COLO829 (cell line): ENCODE measurements at places on chromosomes 1 and 21.
A peak's percentile ranks its signal among the peaks of the same experiment; 100 is the strongest.

DNA sequence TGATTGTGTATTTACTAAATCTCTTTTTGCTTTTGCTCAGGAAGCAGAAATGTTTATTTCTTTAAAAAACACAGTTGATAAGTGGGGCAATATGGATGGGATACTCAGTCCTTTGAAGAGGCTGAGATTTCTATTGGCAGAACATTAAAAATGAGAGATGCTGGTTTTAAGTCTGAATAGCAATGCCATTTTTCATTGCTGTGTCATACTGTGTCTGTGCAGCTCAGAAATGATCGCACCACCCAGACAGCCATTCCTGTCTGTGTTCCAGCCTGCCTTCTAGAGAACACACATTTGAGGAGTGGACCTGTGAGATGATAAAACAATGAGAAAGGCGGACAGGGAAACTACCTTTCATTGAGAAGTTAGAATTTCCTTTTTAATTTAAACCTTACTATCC lies 231.2 kb upstream of the USP24 start:
- DNase-seq: no peak

DNA sequence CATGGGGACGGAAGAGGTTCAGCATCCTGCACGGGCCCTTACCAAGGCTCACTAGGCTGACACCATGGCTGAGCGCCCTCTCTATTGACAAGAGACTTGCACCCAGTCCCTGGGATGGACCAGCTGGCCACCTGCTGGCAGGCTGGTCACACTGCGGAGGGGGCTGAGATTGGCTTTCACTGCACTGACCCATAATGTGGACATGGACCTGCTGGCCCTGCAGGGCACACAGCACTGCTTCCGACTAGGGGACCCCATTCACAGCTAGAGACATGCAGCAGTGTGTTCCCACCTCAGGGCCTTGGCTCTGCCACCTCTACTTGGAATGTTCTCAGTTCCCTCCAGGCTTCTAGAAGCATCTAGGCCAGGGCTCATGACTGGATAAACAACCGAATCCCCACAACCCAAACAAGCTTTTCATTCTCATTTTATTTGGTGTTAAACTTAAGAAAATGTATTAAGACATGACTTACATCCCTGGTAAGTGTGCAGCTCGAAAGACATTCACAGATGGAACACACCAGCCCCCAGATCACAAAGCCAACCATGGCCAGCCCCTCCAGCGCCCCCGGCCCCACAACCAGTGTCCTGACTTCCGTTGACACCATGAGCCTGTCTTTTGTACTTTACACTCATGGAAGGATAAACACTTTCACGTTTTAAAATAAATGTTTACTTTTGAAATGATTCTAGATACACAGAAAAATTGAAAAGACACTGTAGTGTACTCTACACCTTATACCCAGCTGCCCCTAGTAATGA lies 9.3 kb upstream of the SRARP start:
- peak; percentile 20 for DNase-seq

DNA sequence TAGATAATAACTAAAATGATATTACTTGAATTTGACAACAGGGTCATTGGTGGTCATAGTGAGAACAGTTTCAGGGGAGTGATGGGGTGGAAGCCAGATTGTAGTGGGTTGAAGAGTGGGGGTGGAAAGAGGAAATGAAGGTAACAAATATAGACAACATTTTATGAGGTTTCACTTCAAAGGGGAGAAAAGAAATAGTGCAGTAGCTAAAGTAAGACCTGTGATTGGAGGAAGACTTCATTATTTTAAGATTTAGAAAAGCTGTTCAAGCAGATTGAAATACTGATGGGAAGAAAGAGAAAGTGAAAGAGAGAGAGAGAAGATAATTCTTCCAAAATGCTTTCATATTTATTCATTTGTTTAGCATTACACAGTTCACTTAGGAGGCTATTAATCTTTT lies 52.0 kb upstream of the KCNA3 start:
- DNase-seq: no peak

DNA sequence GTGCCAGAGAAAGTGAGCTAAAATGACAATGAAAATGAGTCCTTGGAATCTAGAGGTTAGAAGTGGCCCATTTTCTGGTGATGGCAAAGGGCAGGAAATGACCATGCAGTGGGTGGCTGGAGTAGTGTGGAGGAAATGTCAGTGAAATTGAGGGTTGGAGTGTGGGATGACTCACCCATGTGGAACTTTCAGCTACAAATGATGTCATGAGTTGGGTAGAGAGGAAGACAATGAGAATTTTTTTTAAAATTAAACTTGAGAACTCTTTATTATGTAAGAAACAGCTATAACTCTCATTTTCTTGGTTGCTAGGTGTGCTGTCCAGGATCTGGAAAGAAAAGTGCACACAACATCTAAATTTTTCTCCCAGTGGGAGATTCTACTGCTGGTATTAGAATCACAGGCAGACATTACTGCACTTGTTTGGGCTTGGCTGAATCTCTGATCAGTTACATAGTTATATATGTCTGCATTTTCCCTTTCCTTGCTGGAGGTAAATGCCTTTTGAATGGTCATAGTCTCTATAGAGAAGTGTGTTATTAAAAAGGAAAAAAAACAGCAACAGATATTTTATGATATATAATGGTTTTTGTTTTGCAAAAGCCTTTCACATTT lies 56.8 kb upstream of the GNG12 start:
- DNase-seq: peak; percentile 73

GRCh38 chr21:34999397-34999941 lies 49.6 kb downstream of the RUNX1 start:
- no peak for DNase-seq

DNA sequence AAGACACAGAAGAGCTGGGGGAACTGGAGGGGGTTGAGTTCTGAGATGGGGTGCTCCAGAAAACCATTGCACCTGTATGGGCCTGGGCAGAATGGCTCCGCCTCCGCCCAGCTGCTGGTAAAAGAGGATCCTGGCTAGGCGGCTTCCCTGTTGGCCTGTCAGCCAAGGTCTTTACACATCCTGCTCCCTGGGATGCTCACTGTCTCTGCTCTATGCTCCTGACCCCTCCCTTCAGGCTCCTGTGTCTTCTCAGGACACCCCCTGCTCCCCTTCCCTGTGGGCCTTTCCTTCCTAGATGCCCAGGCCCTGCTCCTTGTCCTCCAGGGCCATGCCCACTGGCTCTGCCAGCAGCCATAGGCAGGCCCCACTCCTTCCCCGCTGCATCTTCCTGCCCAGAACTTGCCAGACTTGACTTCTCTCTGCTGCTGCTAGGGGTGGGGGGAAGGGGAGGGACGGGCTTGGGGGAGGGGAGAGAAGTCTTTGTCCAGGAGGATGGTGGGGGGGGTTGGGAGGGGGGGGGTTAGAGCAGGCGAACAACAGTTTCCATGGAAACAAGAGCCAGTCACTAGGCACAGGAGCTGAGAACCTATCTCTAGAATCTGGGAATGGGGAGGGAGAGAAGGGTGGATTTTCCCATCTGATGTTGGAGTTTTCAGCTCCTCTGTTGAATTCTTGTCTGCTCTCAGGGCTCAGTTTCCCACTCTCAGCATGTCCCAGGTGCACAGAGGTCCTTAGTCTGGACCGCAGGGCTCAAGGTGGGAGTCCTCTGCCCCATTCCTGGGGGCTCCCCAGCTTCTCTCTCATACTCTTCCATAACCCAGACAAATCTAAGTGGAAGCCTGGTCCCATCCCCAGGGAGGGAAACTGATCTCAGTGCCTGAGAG lies 10.6 kb downstream of the CELSR2 start:
- DNase-seq: no peak

DNA sequence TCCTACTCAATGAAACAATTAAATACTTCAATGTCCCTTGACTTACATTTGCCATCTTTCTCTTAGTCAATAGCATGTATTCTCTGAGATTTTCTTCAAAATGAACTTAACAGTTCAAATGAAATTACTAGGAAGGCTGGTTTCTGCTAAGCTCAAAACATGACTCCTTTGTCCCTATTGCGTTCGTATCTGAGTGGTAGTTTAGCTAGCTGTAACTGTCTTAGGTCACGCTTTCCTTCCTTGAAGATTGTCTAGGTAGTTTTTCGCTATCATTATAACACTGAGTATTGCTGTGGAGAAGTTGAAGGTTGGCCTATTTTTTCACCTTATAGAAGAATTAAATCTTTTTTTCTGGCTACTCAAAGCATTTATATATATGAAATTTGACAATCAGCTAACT lies 1535.2 kb downstream of the PLA2G4A start:
- DNase-seq: no peak

- DNase-seq: no peak
These were observed 141.0 kb downstream of the TNFSF18 start for GRCh38 chr1:172909606-172910326.

DNA sequence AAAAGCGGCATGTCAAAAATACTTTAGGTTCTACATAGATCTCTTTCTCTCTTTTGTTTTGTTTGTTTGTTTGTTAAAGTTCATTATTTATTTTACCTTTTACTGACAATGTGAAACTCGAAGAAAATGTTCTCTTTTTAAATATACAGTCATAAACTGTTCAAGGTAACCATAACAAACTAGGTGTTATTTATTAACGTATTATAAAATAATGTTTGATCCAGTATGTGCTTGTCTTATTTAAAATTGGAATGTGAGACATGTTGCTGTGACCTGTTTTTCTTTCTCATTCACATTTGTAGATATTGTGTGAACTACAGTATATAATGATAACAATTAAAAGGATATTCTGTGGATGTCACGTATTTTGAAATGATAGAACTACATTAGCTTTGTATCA lies 5.9 kb upstream of the LEPR start:
- DNase-seq: no peak

DNA sequence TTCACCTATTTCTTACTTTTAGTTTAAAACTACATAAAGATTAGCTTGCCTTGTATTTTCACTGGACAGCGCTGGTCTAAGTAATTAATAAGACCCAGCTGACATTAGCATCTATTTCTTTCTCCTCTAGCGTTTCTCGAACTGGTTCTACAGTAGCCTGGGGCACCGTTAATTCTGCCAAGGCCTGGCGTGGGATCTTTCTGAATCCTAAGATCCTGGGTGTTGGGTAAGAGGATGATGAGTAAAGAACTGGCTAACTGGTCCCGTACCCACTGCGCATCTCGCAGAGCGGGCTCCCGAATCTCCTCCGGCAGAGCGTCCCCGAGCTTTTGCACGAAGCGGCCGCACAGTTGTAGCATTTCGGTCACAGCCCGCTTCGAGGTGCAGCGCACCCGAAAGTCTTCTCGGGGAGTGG lies 309 bp downstream of the NSL1 start:
- DNase-seq: peak; percentile 66

DNA sequence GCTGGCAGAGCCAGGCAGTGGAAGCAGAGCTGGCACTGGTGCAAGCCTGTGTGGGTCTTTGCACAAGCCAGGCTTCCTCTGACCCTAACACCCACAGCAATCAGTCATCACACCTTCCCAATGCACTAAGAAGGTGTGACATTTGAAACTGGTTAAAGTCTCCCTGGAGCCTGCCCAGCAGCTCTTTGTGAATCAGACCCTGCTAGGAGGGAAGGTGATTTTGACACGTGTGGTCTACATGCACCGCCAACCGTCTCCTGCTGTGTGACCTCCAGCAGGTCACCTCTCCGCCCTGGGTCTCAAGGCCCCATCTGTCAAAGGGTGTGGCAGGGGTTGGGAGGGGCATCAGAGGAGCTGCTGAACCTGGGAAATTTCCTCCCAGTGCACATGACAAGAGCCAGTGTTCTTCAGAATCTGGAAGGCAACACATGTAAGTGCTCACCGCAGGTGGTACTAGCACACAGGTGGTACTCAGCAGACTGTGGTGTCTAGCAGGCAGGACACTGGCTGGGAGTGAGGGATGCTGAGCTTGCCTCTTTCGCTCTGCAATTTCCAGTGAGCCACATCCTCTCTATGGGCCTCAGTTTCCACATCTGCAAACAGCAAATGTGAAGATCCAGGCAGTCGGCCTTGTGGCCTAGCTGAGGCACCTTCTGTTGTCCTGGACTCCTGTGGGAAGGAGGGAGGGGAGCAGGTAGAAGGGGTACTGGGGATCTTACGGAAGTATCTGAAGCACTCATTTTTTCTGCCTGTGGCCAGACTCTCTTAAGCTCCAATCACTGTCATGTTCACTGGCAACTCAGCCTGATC lies 123.2 kb downstream of the DMRTB1 start:
- no peak for DNase-seq

DNA sequence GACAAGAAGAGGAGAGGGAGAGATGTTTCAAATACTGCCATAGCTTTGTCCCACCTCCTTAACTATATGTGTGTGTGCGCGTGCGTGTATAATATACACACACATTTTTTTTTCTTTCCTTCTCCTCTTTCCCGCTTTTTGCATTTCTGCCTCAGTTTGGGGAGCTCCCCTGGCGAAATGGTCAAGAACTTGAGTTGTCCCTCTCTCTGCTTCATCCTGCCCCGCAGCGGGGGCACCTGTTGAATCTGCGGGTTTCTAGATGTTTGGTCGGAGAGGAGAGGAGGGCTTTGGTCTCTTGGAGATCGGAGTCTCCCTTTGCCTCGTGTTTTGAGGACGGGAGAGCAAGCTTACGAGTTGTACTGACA lies 504 bp downstream of the SCCPDH start:
- DNase-seq: peak; percentile 40

- no peak for DNase-seq
These were observed 77.7 kb downstream of the TOMM20 start for GRCh38 chr1:235050911-235051360.

GRCh38 chr1:16386454-16387113 lies 19.5 kb downstream of the SZRD1 start:
- no peak for DNase-seq

DNA sequence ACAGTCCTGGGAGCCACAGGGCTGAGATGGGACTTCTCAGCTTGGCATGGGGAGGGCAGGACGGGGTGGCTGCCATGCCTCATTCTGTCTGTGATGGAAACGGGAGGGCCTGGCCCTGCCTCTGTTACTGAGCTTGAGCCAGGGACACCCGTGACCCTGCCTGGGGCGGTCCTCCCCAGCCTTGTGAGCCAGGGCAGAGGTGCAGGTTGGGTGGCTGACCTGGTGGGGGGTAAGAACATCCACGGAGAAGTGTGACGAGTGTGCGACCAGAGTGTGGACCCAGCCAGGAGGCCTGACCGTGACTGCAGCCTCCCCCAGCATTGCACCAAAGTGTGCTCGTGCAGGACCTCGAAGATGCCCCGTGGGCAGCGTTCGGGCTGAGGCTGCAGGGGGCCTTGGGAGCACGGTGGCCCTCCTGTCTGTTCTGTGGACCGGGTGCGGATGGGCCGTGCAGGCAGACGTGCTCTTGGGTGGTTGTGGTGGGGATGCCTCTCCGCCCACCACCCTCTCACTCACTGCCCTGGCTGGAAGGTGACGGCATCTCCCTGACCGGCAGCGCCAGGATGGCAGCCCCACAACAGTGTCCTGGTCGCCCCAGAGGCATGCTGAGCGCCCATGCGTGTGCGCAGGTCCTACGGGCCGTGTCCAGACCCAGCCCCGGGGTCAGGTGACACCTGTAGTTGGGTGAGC lies 45.4 kb downstream of the SKI start:
- no peak for DNase-seq

DNA sequence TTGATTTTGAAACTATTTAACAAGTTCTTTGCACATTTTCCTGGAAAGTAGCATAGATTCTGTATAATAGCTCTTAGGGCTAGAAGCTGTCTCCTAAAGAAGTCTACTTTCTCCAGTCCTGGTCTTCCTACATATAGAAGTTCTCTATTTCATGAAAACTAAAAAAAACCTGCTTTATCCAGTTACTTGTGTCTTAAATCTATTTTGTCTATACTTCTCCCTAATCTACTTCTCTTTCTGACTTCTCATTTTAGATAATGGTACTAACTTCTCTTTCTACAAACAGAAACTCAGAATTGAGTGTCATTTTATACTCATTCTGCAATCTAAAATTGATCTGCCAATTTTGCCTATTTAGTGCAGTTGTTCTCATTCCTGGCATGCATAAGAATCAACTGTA lies 28.7 kb downstream of the PDE4B start:
- no peak for DNase-seq
